A549 treated with Mapracorat at 1 μM for 4 hours (cell line): ENCODE measurements at places on chromosomes 2 and 18. TPM values are rescaled to one million over a fixed set of nuclear protein-coding genes. Genes with fewer than 3 reads are reported as not detected.

Gene TLX2
- 0.19 to 0.58 TPM (median 0.33 TPM) in 5 replicates for total RNA-seq

Gene EPG5
- total RNA-seq, result 3.3 to 4.1 TPM (median 3.8 TPM) in 5 replicates

Gene HSBP1L1
- 10.6 to 14.8 TPM (median 13.1 TPM) in 5 replicates for total RNA-seq

Gene TMEM18
- 40.8 to 49.6 TPM (median 44.8 TPM) in 5 replicates for total RNA-seq

Gene IL36B
- 0.15 to 0.34 TPM (median 0.17 TPM) in 3 of 5 replicates, not detected in the others for total RNA-seq

Gene LINC00305
- not detected in 5 replicates for total RNA-seq

Gene CD207
- total RNA-seq, result not detected in 5 replicates

Gene SCG2
- 0.98 to 1.4 TPM (median 1.1 TPM) in 5 replicates for total RNA-seq

Gene CFC1
- total RNA-seq, result not detected in 5 replicates

Gene PCARE
- total RNA-seq, result not detected in 5 replicates

Gene MYCN
- not detected in 5 replicates for total RNA-seq

Gene SNED1
- total RNA-seq, result 0.54 to 1.2 TPM (median 0.89 TPM) in 5 replicates

Gene IGFBP5
- 0.08 to 0.25 TPM (median 0.20 TPM) in 5 replicates for total RNA-seq

Gene MYO5B
- 7.8 to 10.5 TPM (median 9.4 TPM) in 5 replicates for total RNA-seq

Gene SPR
- total RNA-seq, result 90.2 to 141 TPM (median 126 TPM) in 5 replicates

Gene SCN3A
- 0.01 TPM in 1 of 5 replicates, not detected in the others for total RNA-seq

Gene GALR1
- not detected in 5 replicates for total RNA-seq
